ENCODE measurements at places on chromosomes 13 and 19.

DNA sequence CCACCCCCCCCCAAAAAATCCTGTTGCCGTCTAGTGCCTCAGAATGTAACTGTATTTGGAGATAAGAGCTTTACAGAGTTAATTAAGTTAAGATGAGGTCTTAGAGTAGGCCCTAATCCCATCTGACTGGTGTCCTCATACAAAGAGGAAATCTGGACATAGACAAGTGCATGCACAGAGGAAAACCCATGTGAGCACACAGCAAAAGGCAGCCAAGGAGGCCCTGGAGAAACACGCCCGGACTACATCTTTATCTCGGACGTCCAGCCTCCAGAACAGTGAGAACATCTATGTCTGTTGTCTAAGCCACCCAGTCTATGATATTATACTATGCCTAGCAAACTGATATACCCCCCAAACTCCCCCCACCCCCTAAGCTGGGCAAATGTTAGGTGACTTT is 193.8 kb downstream of the KATNAL1 start:
- DNase-seq: no peak

DNA sequence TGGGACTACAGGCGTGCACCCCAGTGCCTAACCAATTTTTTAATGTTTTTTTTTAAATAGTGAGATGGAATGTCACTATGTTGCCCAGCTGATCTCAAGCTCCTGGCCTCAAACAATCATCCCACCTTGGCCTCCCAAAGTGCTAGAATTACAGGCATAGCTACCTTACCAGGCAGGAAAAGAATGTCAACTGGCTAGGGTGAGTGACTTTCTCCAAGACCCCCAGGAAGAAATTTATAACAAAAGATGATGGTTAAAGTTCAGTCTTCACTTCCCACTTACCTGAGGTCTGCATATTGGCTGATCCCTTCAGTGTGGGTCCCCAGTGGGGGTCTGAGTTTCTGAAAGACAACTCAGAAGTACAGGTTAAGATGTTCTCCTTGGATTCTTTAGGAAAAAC is 893.0 kb downstream of the UQCRFS1 start:
- DNase-seq: no peak

GRCh38 chr13:41916173-41916954 is 44.5 kb downstream of the VWA8 start:
- DNase-seq: no peak

DNA sequence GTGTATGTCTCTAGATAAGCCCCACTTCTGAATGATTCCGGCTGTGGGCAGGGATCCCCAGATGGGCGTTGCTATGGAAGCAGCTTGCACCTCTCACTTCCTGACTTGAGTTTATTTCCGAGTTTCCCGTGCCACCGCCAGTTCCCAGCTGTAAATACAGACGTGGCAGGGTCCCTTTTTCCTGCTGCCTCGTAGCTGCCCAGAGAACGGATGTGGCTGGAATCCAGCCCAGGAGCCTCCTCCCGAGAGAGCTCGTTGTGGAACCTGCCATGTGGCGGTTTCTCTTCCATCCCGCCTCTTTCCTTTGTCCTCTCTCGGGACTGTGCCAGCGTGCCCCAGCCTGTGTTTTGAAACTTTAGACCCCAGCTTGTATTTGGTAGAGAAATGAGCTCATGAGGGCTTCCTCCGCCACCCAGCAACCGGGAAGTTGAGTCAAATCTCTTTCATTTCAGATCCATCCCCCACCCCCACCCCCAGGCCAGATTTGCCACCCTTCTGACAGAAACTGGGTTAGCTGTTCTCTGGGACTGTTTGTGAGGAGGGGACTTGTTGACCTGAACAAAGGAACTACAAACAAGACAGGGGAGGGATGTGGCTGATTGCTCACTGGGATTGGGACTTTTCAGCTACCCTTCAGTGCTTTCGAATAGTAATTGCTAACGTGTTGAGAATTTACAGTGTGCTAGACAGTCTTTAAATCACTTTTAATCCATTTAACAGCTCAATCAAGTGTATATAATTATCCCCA is 96.6 kb downstream of the SIPA1L3 start:
- no peak for DNase-seq

- no peak for DNase-seq
Measured at GRCh38 chr19:35211545-35212230, 16.9 kb downstream of the FAM187B start.

DNA sequence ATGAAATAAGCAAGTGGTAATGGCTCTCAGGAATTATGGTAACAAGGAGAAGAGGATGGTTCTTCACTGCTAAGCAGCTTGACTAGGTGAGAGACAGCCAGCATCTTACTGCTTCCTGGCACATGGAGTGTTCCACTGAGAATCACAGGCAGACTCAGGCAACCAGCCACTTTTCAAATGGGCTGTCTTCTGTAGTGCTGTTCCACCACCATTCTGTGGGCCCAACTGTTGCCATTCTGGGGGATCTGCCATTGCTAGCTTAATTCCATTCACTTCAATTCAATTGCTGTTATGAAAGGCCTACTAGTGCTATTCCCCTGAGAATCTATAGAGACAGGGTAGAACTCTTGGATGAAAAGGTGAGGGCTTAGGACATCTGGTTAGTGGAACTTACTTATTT is 341.9 kb downstream of the KCNRG start:
- DNase-seq: no peak

DNA sequence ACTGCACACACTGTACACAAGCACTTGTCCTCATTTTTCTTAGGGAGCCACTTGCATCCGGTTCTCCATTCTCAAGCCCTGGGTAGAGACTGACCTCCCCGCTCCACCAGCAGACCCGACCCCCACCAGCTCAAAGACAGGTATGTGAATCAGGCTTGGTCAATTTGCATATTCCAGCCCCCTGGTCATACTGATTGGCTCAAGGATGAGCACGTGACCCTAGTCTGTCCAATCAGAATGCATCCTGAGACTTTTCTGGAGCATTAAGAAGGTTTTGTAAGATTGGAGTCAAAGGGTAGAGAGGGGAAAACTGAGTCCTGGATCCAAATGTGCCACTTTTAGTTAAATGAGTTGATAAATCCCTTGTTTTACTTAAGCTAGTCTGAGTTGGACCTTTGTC is 34.1 kb downstream of the NOTCH3 start:
- DNase-seq: no peak

DNA sequence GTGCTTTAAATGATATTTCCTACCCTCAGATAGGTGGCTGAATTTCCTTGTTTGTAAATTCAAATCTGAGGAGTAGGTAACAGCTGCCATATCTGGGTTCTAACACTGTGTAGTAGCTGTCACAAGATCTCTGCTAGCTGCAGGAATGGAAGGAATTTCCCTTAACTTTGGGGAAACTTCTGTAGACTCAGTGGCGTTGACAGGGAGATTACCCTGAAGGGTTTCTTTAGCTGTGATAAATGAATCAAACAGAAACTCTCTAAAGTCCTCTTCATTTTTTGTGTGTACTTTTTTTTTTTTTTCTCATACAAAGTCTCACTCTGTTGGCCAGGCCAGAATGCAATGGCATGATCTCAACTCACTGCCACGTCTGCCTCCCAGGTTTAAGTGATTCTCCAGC is 5.3 kb upstream of the EPSTI1 start:
- DNase-seq: no peak

Measured in NCI-H1436 treated with DMSO at 0.1 percent for 48 hours (cell line).